ENCODE measurements at places on chromosomes 16 and 17.

- DNase-seq = no peak
Observed at GRCh38 chr16:67713647-67714273, 5.4 kb downstream of the GFOD2 start.

- no peak for DNase-seq
Observed at GRCh38 chr16:85970738-85971137, 71.8 kb downstream of the IRF8 start.

DNA sequence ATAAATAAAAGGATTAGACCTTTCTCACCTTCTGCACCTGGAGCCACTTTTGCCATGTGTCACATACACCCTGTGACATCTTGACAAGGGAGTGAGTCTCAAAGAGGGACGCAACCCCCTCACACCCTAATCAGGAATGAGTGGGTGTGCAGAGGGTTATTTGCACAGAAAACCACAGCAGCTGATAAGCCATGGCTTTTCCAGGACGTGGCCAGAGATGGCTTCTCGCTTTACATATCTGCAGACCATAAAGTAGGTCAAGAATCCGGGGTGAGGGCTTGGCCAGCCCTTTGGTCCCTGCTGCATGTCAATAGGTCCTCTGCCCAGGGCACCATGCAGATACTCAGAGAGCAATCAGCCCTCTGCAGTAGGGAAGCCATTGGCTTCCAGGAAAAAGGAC, 2.4 kb upstream of the CD300LF start:
- DNase-seq = no peak

GRCh38 chr17:8701221-8701620, 43.4 kb downstream of the CCDC42 start:
- no peak for DNase-seq

DNA sequence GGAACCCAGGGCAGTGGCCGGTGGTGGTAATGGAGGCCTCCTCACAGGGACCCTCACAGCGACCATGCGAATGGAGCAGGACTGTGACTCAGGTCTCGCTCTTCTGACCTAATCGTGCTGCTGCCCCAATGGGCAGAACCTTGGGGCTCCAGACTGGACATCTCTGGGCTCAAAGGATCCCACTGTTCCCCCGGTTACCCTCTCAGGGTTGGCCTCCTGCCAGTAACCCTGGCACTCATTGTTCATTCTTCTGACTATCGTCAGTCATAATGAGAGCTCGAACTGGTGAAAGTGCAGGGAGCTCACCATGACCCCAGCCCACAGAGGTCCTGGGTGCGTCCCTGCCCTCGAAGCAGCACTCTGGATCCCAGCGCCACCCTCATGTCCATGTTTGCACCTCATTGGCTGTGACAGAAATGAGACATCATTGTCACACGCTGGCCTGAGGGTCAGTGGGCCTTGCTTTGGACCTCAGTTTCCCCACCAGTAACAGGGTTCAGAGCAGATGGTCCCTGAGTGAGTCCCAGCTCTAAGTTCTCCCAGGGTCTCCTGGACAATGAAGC, 4.0 kb upstream of the NPRL3 start:
- DNase-seq = no peak

DNA sequence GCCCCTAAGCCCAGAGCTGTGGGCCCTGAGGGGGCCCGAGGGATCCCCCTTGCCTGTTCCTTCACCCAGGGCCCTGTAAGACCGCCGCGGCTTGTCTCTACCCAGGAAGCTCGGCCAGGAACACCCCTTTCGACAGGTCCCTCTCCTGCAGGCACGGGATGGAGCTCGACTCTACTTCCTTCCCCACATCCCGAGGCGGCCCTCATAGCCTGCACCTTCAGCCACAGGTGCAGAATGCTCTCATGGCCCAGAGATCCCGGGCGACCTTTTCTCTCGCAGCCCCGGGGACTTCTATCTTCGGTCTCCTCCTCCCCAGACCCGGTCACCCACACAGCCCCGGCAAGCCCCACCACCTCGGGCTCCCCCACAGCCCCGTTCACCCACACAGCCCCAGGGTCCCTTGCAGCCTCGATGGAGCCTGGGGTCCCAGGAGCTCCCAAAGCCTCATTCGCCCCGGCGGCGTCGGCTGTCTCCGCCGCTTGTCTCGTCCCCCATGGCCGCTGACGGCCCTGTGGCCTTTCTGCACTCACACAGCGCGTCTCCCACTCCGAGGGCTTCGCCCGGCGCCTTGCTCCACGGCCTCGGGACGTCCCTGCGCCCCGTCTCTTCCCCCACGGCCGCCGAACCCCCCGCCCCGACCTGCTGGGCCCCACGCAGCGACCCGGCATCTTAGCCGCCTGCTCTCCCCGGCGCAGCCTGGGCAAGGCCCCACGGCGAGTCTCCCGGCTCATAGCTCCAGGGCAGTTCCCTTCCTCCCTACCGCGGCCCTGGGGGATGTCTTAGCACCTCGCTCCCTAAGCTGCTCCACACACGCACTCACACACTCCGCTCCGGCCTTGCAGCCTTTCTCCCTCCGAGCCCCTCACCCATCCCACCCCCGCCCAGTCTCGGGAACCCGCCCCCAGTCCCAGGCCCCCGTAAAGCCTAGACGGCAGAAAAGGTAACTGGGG, 650 bp downstream of the KIAA0753 start:
- DNase-seq = no peak

- no peak for DNase-seq
Observed at GRCh38 chr16:86046667-86047270, 147.8 kb downstream of the IRF8 start.

DNA sequence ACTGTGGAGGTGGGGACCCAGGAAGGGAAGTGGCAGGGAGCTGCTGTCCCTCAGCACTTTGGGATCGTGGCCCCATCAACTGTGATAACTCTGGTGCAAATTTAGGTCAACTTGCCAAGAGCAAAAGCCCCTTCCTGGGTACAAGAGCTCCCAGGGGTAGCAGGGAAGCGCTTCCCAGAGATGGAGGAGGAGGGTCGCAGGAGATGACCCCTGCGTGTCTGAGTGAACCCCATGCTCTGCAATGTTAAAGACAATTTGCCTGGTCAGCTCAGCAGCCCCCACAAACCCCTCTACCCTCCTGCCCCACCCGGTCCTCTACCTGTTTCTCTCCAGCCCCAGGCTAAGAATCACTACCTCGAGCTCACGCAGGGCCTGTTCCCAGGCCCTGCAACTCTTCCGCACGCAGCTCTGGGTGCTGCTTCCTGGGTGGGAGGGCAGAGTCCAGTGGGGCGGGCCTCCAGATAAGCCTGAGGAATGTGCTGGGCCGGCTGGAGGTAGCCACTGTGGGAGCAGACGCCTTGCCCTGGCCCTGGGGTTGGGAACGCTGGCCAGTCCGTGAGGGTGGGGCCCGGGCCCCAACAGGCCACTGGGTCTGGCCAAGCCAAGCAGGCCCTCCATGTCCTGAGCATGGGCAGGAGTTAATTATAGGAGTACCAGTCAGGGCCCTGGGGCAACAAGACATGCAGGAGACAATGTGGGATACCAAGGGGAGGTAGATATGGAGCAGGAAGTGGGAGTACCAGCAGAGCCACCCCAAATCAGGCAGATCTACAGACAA, 6.1 kb downstream of the DOK4 start:
- no peak for DNase-seq

- no peak for DNase-seq
Observed at GRCh38 chr16:85960486-85961046, 61.6 kb downstream of the IRF8 start.

- no peak for DNase-seq
Observed at GRCh38 chr16:23788685-23789084, 33.9 kb downstream of the CHP2 start.

DNA sequence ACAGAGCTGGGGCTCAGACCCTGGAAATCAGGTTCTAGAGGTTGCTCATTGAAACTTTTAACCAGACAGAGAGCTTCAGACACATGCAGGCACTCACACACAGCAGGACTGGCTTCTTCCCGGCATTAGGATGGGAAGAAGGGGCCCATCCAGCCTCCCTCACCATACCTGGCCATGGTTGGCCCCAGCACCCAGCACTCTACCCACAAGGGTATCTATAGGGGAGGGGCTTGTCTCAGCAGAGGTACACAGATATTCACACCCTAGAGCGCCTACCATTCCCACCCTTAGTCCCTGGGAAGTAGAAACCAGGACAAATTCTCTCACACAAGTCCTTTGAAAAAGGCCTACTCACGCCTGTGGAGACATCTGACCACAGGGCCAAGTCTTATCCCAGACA, 20.5 kb upstream of the CCL2 start:
- no peak for DNase-seq

DNA sequence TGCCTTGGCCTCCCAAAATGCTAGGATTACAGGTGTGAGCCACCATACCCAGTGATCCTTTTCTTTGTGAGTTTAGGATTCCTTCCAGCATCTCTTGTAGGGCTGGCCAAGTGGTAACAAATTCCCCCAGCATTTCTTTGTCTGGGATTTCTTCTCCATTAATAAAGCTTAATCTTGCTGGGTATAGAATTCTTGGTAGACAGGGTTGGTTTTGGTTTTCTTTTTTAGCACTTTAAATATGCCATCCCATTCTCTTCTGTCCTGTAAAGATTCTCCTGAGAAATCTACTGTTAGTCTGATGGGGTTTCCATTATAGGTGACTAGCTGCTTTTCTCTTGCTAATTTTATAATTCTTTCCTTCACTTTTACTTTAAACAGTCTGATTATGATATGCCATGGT, 173.0 kb upstream of the TOM1L1 start:
- DNase-seq = no peak

GRCh38 chr17:2263183-2264066, 40.2 kb downstream of the SMG6 start:
- DNase-seq = no peak

DNA sequence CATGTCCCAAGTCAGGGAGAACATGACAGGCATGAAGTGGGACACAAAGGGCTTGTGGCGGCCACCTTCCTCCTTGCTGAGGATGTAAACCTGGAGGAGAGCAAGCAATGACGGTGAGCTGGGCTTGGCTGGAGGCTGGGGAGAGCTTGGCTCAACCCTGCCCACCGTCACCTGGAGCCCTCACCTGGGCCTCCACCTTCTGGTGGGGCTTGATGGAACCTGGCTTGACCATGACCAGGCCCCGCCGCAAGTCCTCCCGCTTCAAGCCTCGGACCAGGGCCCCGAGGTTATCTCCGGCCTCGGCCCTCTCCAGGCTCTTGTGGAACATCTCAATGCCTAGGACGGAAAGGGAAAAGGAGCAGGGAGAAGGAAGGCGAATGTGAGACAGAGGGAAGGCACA, 2.4 kb downstream of the TUFM start:
- no peak for DNase-seq

DNA sequence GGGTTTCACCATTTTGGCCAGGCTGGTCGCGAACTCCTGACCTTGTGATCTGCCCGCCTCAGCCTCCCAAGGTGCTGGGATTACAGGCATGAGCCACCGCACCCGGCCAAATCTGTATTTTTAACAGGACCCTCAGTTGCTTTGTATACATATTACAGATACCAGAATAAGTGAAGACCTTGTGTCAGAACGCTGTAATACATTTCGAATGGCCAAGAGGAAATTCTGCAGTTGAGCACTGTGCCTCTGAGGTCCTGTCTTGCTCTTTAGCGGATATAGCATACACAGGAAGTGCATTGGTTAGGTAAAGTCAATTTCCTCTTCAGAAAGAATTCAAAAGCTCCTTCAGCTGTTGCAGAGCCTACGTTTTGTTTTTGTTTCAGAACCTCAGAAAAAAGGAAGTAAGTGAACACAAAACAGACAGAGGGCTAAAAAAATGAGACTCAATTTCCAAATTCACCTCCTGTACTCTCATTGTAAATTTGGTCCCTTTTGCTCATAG, 15.7 kb downstream of the CRLF3 start:
- no peak for DNase-seq

Measured in activated CD4-positive, alpha-beta T cell treated with anti-CD3 and anti-CD28 coated beads for 24 hours (primary cell).